ENCODE measurements at places on chromosomes 1 and 21.

DNA sequence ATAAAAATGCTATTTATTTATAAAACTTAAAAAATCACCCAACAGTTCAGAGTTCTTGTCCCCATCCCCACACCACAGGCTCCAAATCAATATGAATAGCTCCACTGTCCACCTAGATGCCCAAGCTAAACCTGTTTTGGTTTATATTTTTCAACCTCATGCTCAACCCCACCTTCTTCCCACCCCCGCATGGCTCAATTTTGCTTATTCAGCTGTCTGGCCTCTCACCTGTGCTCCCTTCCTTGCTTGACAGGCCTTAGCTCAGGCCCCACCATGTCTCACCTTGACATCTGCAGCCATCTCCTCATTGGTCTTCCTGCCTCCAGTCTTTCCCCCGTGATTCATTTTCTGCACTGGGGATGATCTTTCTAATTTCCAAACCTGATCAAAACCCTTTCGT lies 17.8 kb downstream of the COA7 start:
- no peak for DNase-seq

GRCh38 chr21:45138199-45139002 lies 64.0 kb downstream of the ADARB1 start:
- DNase-seq, result peak; percentile 90

GRCh38 chr1:109816175-109816811 lies 52.6 kb upstream of the EPS8L3 start:
- DNase-seq, result peak; percentile 81

DNA sequence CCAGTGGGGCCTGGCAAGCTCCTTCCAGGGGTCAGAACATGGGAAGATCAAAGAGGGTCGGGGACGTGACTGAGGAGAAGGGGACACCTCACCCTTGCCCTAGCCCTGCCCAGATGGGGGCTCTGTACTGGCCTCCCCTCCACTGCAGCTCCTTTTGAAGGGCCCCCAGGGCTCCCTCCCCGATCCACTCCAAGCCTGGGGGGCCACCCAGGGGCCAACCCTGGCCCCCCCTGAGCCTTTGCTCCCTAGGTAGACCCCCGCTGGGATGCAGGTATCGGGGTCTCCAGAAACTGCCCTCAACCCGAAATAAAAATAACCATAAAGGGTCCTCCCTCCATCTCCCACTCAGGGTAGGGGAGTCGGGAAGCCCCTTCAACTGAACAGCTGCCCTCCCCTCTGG lies 37.4 kb upstream of the FAM131C start:
- no peak for DNase-seq

DNA sequence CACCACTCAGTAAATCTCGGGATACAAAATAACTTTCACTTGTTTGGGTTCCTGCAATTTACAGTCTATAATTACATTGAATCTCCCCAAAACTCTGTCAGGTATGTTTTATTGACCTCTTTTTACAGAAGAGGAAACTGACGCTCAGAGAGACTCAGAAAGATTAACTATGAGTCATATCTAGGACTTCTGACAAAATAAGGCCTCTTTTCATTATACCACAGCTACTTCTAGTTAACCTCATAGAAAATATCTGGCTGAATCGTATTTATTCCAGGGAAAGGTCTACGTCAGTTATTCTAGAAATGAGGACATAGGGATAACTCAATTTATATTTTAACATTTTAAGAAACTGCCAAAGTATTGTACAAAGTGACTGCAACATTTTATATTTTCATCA lies 211.1 kb upstream of the FAM78B start:
- DNase-seq, result no peak

GRCh38 chr21:18369115-18369514 lies 34.5 kb downstream of the TMPRSS15 start:
- peak; percentile 7 for DNase-seq

DNA sequence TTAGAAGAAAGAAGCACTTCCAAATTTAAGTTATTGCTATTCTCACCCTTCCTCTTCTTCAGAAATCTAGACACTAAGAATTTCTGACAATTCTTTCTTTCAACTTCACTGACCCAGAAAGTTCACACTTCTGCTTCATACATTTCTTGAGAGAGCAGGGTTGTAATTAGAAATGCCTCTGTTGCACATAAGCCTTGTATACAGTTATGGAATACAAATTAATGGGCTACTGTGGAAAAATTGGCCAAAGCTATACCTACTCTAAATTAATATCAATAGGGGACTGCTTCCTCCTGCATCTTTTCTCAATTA lies 1.5 kb downstream of the TNFSF18 start:
- no peak for DNase-seq

- no peak for DNase-seq
Measured at GRCh38 chr1:24547195-24547594, 8.7 kb upstream of the NCMAP start.

GRCh38 chr1:107727866-107728265 lies 237.1 kb downstream of the VAV3 start:
- DNase-seq, result no peak

GRCh38 chr1:34625521-34626015 lies 129.3 kb upstream of the GJB5 start:
- peak; percentile 58 for DNase-seq

Data from suppressor macrophage (primary cell).